ENCODE measurements at places on chromosomes 5 and 9.
A peak's percentile ranks its signal among the peaks of the same experiment; 100 is the strongest.

DNA sequence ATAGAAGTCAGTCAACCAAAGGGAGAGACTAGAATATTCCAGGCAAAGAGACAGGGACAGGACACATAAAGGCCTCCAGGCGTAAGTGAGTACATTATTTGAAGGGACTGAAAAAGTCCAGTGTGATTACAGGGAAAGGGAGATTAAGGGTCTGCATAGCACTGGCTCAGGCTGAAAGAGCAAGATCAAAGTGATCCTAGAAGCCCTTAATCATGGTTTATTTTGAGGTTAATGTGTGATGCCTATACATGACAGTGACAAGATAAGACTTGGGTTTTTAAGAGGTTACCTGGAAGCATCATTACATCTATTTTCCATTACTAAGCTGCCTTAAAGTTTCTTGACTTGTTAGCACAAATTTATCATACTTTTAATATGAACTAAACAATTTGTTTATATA, 25.8 kb downstream of the LMBRD2 start:
- DNase-seq = no peak

- DNase-seq = no peak
Observed at GRCh38 chr9:81492710-81493447, 196.5 kb downstream of the TLE1 start.

DNA sequence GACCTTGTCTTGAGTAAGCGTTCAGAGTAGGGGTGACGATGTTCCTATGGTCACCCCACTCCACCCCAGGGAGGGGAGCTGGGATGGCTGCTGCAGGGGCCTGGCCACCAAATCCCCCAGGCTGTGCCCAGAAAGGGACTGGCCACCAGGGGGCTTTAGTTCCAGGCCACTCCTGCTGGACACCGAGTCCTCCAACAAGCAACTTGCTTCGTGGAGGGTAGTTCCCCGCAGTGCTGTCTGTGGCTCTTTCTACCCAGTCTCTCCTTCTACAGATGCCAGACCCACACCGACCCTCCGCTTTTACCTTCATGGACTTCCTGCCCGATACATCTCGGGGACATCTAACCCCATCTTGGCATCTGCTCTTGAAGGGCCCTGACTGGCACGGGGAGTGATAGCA, 35.7 kb upstream of the GABRP start:
- no peak for DNase-seq

- DNase-seq = peak; percentile 62
Observed at GRCh38 chr9:130893341-130894101, 3.1 kb downstream of the QRFP start.

GRCh38 chr9:132597073-132597775, 14.8 kb downstream of the BARHL1 start:
- DNase-seq = no peak

DNA sequence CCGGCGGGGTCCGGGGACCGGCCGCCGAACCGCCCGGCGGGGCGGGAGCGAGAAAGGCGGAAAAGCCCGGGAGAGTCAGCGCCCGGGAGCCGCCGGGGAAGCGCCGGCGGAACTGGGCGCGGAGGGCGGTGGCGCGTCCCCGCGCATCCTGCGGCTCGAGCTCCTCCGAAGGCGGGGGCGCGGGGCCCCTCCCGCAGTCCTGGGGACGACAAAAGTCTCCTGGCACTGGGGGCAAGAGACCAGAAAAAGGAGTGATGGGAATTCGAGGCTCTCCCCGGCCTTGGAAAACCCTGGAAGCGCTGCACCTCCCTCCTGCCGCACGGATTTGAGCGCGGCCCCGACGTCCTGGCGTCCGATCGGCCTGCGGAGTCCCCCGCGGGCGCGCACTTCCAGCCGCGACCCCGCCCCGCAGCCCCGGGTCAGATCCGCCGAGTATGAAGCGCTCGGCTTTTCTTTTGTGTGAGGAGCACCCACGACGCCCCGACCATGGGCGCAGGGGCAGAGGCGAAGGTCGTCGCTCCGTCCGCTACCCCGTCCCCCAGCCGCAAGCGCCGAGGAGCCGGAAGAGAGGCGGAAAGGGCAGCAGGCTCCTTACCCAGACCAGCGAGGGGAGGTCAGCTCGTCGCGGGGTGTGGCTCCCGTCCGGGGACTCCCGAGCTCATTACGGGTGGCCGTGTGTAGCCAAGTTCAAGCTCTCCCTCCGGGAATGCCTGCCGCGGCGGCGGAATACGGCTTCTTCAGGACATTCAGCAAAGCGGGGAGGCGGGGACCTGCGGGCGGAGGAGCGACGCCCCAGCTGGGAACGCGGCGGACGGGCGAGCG, at the start of gene EPB41L4A:
TSS of gene EPB41L4A (minus strand) at position 114 of the 822 bp plus-strand sequence. CDS start 238 bp downstream, outside the sequence.
- peak; percentile 67 for DNase-seq

- DNase-seq = no peak
Observed at GRCh38 chr5:137023371-137023770, 475.8 kb downstream of the SPOCK1 start.

GRCh38 chr9:77606526-77606925, 41.6 kb downstream of the GNA14 start:
- no peak for DNase-seq

GRCh38 chr9:130956636-130957450, 17.8 kb upstream of the FIBCD1 start:
- no peak for DNase-seq

GRCh38 chr9:123048748-123049147, 15.3 kb downstream of the GPR21 start:
- DNase-seq = no peak

- peak; percentile 67 for DNase-seq
Observed at GRCh38 chr5:103259705-103260355, 1.3 kb downstream of the MACIR start.
